ENCODE measurements at places on chromosomes 11 and 22.

- no peak for DNase-seq
Measured at GRCh38 chr11:68691402-68691784, 7.0 kb downstream of the GAL start.

DNA sequence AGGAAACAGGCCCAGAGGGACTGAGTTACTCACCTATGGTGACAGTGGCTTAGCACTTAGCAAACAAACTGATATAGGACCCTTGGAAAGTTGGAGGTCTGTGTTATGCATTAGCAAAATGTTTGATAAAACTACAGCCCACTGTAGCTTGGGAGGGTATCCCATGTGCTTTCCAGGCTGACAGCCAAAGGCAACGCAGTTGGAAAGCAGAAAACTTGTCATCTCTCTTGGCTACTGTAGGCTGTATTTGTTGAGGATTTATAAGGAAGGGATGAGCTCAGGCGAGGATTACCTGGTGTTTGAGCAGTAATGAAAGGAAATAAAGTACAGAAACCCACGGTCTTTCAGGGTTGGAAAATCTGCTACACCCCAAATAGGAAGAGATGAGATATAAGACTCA is 23.8 kb downstream of the SDHAF2 start:
- DNase-seq, result no peak

GRCh38 chr11:64717268-64717578 is 5.8 kb downstream of the NRXN2 start:
- no peak for DNase-seq

- DNase-seq, result no peak
Measured at GRCh38 chr11:77155082-77155475, 27.0 kb downstream of the MYO7A start.

DNA sequence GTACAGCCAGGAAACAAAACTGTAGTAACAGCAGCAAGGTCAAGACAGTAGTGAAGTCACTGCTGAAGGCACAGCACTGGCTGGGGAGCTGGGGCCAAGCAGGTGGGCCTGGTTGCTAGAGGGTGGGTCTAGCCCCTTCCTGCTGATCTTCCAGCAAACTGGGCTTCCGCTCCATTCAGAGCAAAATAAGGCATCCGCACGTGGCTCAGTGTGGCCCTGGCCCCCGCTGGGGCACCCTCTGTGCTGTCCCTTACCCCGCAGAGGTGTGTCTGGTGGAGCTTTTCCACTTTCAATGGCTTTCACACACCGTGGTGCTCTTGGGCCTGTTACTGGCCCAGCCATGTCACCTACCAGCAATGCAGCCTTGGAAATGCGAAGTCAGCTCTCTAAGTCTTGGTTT is 162.4 kb upstream of the B3GAT1 start:
- DNase-seq, result no peak

DNA sequence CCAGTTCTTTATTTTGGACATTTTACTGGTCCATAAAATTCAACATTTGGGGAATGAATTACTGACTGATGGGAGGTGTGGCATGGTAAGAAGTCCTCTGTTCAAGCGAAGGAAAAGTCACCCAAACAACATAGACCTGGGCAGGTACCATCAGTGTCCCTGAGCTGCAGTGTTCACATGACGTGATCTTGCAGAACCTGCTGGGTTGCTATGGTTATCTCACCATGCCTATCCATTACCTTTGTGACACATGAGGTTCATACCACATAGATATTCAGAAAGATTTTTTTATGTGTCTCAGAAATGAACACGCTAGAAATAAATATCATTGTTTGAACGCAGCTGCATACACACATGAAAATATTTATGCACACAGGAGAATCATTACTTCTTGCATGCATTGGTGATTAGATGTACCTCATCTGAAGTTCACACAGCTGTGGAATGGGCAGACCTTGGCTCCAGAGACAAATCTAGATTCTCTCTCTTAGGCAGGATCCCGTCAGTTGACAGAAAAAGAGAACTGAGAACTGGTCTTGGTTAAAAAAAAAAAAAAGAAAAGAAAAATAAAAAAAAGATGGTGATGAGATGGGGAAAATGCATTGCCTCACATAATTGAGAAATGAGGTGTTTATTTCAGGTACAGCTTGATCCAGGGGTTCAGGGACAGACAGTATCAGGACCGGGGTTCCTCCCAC is 21.4 kb upstream of the RCN1 start:
- DNase-seq, result no peak

- no peak for DNase-seq
Measured at GRCh38 chr11:127247261-127247851, 246.8 kb upstream of the KIRREL3 start.

DNA sequence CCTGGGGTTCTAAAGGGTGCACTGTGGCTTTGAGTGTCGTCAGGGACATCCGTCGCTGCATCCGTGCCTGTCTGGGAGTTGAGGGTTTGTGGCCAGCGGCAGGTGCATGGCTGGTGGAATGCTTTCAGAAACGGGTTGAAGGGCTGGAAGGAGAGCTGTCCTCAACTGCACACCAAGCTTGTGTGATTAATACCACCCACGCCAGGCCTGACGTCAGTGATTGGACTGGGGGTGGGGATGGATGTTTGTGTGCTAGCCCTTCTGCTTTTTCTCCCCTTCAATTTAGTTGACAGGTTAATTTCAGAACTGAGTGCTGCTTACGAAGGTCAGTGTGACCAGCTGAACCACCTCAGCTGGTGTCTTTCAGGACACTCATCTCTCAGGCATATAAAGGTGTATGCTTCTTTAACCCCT is 3.2 kb upstream of the GAB2 start:
- no peak for DNase-seq

GRCh38 chr11:15945726-15946125 is 410.6 kb downstream of the SOX6 start:
- DNase-seq, result no peak

DNA sequence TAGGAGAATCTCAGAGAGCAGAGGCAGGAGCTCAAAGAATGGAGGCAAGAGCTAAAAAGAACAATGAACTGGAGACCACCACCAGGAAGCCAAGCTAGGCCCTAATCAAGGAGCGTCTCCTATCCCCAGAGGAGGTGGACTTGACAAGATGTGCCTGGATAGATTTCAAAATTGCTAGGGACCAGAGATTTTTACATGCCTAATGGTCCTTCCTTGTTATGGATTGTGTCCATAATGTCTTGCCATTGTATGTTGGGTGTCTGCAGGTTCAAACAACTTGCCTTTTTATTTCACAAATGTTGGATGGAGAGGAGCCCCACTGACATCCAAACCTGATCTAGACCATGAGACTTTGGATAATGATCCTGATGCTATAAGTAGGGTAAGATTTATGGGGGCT is 88.2 kb upstream of the TP53I11 start:
- DNase-seq, result no peak

- DNase-seq, result no peak
Measured at GRCh38 chr11:68663482-68664010, 20.8 kb upstream of the GAL start.

- DNase-seq, result no peak
Measured at GRCh38 chr11:27795955-27796861, 96.0 kb upstream of the BDNF start.

GRCh38 chr11:1862588-1863351 is 9.9 kb downstream of the LSP1 start:
- no peak for DNase-seq

DNA sequence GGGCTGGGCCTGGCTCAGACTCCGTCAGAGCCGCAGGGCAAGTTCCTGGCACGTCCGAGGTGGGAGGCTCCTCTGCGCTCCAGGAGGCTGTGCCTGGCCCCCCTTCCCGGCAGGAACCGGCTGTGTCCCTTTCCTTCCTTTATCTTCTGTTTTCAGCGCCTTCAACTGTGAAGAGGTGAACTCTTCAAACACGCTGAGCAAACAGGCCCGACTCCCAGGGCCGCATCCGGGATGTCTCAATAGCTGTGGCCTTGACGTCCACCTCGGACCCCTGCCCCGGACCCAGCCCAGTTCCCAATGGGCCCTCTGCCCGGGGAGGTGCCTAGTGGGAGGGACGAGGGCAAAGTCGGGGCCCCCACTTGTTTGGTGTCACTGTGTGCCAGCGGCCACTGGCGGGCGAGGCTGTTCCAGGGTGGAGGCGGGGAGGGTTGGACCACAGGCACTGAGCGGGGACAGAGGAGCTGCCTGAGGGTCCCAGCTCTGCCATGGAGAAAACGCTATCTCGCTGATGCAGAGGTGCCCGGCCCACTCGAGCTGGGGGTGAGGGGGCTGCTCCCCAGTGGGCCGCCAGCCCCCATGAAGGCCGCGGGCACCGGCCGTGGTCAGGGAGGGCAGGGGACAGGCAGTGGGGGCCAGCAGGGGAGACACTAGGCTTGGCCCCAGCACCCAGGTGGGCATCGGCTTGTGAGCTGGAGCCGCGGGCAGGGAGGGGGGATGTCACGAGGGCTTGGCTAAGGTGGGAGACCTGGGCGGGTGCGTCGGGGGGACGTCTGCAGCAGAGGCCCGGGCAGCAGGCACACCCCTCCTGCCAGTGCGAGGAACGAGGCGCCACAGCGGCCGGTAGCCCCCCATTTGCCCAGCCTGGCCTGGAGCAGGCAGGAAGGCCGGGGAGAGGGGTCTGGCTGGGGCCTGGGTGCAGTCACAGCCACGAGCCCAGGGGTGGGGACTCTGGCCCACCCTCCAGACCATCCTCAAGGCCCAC is 2.7 kb upstream of the MUC5B start:
- no peak for DNase-seq

DNA sequence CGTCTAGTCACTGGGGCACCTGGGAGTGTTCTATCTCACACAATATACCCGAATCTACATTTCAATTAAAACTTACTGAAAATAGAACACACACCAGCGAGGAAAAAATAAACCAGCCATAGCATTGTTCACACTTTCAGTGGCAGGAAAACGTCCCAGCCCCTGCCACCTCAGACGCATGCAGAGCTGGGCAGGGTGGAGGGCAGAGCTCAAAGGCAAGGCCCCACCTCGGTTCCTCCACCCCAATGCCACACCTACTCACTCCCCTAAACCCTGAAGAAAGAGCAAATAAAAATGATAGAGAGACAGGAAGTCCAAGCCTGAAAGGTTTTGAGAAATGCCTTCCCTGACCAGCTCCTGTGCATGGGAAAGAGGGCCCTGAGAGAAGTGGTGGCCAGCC is 14.8 kb downstream of the B3GNT6 start:
- DNase-seq, result no peak

GRCh38 chr22:37546437-37547250 is 13.6 kb upstream of the CDC42EP1 start:
- no peak for DNase-seq

DNA sequence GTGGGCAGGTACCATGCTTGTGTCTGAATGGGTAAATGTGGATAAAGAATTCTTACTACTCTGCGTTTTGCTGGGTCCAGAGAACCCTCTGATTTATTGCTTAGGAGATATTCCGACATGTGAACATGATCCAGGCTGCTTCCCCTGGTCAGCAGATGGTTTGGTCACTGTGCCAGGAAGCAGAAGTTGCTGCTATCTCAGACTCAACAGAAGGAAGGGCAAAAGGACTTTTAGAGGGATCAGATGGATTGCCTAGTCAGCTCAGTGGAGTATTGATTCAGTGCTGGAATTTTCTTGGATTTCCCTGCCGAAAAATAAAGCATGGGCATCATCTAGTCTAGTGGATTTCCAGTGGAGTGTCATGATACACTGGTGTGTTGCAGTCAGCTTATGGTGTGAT is 440.1 kb downstream of the NTM start:
- no peak for DNase-seq

GRCh38 chr22:23058063-23058462 is 12.3 kb upstream of the GNAZ start:
- no peak for DNase-seq

- DNase-seq, result no peak
Measured at GRCh38 chr11:2107521-2107920, 31.7 kb downstream of the IGF2 start.

- DNase-seq, result no peak
Measured at GRCh38 chr11:83676056-83676601, 390.0 kb upstream of the CCDC90B start.

DNA sequence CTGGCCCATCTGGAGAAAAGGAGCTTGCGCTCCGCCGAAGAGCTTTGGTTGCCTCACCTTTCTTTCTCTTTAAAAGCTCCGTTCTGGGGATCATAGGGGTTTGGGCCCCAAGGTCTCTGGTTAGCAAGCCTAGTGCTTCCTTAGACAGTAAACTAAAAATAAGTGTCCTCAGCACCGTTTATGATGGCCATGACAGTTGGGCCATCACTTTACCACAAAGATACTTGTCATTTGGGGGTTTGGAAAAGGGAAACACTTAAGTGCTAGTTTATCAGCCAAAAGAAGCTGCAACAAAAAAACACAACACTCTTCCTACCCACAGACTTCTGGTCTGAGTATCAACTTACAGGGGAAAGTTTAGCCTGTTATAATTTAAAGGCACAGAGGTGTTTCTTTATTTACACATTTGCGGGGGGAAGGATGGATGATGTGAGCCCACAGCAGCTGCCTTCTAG is 88.4 kb upstream of the CD44 start:
- DNase-seq, result no peak

GRCh38 chr11:76579056-76579751 is 91.3 kb downstream of the LRRC32 start:
- no peak for DNase-seq

DNA sequence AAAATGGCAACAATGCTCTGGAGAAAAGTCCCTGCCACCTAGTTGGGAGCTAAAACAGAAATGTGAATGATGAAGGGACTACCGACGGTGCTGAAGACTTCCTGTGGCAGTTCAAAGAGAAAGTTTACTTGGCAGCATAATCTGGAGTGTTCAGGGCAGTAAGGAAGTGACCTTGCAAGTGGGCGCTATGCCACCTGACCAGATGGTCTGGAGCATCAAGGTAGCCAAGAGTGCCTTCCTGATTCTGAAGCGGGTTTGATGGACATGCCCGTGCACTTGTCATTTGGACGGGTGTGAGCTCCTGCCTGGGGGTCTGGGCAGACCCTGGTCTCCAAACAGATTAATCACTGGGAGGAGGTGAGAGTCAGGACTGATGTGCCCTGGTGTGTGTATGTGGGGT is 1.8 kb upstream of the SNX19 start:
- DNase-seq, result no peak

DNA sequence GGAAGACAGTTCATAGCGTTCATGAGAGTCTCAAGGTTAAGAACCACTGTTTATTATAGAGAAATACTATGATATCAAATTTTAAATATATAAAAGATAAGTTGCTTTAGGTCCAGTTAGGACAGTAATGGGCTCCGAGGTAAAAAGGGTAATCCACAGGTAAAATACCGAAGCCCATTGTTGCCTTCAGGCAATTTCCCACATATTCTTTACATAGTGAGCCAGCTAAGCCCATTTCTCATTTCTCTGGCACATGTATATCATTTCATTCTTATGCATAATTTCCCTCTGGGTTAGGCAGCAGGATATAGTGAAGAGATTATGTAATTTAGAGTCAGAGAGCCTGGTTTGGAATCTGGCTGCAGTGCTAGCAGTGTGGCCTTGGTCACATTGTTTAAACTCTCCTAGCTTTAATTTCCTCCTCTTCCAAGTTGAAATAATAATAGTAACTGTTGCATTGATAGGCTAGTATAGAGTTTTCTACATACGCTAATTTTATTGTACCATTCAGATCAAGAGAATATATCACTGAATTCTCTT is 7.6 kb upstream of the POU2AF1 start:
- no peak for DNase-seq

GRCh38 chr11:109486129-109486528 is 64.1 kb downstream of the C11orf87 start:
- DNase-seq, result no peak

GRCh38 chr11:120340529-120340928 is 4.3 kb downstream of the ARHGEF12 start:
- DNase-seq, result no peak

Measured in stimulated activated CD4-positive, alpha-beta T cell treated with anti-CD3 and anti-CD28 coated beads, Interleukin-1b, Interleukin-23, amount 100 ng/mL, for 1 hour (primary cell).